COR-L47 (cell line): ENCODE measurements at places on chromosomes 6 and 20.
A peak's percentile ranks its signal among the peaks of the same experiment; 100 is the strongest.

GRCh38 chr6:40900791-40901190 is 138.2 kb downstream of the UNC5CL start:
- no peak for DNase-seq

GRCh38 chr20:21394551-21394950 is 2.8 kb downstream of the NKX2-4 start:
- no peak for DNase-seq

DNA sequence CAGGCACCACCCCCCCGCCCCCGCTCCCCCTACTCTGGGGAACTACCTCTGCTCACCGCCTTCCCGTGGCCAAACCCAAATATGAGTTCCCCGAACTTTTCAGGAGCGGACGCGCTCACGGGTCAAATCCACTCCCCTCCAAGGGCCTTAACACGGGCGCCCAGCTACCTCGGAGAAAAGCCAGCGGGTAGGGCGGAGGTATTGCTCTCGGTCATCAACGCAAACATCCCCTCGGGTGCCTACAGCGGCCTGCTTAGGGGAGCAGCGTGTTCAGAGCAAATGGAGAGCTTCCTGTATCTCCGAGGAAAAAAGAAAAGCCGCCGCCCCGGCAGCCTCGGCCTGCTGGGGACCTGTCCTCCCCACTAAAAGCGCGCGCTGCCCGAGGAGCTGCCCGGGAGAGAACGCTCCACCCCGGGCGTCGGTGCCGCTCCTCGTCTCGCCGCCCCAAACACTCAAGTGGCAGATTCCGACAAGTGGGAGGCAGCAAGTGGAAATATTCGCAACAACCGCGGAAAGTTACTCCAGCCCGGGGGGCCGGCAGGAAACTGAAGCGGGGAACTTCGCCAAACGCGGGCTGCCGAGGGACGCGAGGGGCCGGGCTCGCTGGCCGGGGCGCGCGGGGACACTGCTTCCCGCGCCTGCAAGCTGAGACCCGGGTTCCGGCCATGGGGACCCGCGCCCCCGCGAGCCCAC is 699 bp downstream of the PTPRT start:
- DNase-seq = no peak

DNA sequence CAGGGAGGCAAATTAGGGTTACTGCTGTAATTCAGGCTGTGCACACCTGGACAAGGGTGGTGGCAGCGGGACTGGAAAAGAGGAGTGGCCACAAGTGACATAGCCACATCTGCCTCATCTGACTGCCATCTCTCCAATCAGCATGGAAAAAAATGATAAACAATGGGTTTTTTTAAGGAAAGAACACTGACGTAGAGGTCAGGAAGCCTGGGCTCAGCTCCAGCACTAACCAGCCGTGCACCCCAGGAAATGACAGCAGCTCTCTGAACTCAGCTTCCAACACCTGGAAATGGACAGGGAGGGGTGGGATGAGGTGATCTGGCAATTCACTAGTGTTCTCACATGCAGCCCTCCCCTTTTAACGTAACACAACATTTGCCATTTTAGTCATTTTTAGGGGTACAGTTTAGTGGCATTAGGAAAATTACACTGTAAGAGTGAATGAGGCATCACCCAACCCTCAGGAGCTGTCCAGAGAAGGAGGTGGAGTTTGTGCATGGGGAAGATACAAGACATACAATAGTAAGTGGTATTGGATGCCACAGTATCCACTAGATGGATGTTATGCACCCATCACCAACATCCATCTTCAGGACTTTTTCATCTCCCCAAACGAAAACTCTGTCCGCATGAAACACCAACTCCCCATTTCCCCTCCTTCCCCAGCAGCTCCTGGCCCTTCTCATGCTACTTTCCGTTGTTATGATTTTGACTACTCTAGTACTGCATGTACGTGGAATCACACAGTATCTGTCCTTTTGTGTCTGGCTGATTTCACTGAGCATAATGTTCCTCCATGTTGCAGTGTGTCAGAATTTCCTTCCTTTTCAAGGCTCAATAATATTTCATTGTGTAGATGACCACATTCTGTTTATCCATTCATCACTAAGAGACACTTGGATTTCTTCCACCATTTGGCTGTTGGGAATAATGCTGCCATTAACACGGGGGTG is 215.5 kb upstream of the ECI2 start:
- DNase-seq = no peak

DNA sequence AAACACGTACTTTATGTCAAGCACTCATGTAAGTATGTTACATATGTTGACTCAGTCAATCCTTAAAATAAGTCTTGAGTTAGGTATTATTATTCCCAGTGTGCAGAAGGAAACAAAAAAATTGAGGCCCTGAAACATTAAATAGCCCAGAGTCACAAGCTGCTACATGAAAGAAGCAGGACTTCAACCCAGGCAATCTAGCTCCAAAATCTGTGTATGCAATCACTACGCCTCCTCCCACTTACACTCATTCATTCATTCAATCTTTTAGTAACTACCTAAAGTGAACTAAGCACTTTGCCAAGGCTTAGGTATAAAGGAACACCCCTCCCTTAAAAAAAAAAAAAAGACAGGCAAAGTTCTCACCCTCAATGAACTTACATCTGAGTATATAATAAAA is 9.3 kb downstream of the ARHGAP18 start:
- DNase-seq = no peak

GRCh38 chr6:16487996-16488674 is 249.7 kb downstream of the GMPR start:
- no peak for DNase-seq

- no peak for DNase-seq
Observed at GRCh38 chr6:11263291-11263775, 30.9 kb upstream of the NEDD9 start.

- no peak for DNase-seq
Observed at GRCh38 chr6:13689511-13690256, 22.0 kb downstream of the RANBP9 start.

DNA sequence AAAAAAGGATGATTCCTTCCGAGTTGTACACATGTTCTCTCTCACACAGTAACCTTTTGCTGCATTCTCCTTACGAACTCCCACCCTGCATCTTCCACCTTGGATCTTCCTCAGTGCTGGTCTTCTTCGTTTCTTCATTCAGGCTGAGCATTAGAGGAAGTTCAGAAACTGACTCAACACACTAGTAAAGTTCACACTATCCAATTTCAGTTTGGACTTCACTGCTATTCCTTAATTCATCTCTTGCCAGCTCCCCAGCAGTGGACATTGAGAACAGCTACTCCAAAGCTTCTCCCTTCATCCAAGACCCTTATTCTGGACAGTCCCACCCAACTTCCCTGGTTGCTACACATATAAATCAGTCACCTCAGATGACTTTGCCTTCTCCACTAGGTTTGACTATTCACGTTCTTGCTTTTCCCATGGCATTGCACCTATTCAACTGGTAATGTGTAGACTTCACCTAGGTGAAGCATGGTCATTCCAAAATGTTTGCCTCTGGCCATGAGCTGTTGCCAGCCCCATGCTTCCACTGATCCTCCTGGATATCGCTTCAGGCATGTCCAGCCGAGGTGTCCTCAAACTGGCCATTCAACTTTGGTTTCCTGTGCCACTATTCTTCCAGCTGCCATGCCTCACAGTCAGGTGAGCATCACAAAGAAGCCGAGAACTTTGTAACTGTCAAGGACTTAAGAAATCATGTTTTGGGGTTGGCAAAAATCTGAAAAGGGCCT is 103.9 kb upstream of the EMILIN3 start:
- DNase-seq = no peak

DNA sequence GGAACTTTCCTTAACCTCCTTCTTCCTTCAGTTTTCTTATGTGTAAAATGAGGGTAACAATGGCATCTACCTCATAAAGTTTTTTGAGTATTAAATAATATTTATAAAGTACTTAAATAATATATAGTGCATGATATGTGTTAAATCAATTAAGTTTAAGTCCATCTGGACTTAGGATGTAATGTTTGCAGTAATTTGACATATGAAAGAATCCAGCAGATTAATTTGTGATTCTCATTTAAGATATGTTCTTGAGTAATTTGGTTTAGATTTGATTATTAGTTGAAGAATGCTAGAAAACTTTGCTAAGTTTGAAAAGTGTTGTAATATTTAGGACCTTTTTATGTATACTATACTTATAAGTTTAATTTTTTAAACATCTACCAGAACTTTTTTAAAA is 18.1 kb downstream of the KCTD20 start:
- DNase-seq = no peak

DNA sequence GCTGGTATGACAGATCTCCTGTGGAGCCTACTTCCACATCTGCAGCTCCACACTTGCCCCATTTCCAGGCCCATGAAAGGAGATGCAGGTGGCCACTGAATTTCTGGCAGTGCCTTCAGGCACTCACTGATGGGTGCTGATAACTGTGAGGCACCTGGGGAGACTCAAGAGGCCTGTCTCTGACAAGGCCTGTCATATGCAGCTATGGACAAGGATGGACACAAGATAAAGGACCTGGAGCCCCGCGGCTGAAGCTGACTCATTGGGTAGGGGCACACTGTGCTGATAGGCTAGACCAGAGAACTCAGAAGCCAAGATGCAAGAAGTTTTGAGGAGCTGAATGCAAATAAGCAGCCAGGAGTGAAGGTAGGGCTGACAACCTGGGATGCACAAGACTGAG is 81.0 kb upstream of the LRFN2 start:
- DNase-seq = no peak

GRCh38 chr6:133463790-133464189 is 222.6 kb downstream of the EYA4 start:
- no peak for DNase-seq

DNA sequence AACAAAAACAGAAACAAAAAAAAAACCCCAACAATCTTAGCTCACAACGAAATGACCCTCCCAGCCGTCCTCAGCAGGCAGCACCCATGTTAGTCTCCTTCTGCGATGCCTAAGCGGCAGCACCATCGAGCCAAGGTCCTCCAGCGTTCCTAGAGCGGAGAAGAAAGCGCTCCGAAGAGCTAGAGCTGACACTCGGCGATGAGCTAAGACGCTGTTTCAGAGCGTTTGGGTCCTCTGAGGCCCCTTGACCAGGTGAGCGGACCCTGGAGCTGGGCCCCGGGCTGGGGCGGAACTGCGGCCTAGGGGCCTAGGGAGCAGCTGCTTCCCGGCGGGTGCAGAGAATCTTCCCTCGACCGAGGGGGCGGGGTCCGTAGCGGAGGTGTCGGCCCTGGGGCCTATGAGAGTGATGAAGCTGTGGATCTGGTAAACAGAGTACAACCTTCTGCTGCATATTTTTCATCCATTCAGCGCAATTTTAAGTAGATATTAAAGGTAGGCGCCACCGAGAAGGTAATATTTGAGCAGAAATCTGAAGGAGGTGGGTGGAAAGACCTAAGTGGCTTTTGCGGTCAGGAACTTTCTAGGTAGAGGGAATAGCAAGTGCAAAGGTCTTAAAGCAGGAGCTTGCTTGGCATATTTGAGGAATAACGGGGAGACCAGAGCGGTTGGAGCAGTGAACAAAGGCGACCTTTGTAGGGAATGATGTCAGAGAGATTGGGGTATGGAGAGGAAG is at the start of gene ZSCAN26:
Gene ZSCAN26 (plus strand): TSS at position 182 of the 733 bp plus-strand sequence. CDS start 4,777 bp downstream, outside the sequence.
- DNase-seq = peak; percentile 80

DNA sequence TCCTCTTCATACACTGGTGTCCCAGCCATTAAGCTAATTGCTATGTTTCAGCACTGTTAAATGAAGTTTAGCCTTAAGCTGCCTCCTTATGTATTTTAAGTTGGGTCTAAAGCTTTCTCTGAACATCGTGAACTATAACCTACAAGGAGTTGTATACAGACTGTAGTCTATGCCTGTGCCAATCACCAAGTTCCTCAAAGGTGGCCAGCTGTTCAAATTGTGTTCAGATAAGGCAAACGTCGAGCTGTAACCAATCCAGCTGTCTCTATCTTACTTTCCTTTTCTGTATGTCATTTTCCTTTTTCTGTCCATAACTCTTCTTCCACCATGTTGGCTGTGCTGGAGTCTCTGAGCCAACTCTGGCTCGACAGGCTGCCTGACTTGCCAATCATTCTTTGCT is 199.6 kb downstream of the OGFRL1 start:
- no peak for DNase-seq

GRCh38 chr6:54737247-54737646 is 109.3 kb upstream of the FAM83B start:
- DNase-seq = no peak

- DNase-seq = no peak
Observed at GRCh38 chr6:33784787-33785186, 4.1 kb downstream of the LEMD2 start.

DNA sequence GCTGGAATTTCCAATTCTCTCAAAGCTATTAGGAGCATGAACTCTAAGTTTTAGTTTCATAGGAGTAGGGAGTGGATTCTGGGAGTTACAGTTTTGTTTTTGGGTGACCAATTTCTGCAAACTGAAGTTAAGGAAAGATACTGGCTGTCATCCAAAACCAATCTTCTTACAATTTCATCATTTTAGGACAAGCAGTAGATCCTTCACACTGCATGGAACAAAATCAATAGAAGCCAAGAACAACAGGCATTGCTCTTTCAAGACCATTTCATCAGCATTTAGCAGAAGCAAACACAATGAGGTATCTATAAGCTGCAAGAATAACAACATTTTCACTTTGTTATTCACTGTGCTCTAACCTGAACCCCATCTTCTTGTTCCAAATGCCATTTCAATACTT is 173.0 kb downstream of the GMDS start:
- DNase-seq = no peak

DNA sequence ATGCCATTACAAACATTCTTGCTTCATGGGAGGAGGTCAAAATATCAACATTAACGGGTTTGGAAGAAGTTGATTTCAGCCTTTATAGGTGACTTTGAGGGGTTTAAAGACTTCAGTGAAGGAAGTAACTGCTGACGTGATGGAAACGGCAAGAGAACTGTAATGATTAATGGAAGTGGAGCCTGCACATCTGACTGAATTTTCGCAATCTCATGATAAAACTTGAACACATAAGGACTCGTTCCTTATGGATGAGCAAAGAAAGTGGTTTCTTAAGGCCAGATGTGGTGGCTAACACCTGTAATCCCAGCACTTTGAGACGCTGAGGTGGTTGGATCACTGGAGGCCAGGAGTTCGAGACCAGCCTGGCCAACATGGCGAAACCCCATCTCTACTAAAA is 226.1 kb downstream of the BCAS1 start:
- no peak for DNase-seq

GRCh38 chr6:81487489-81487888 is 265.0 kb downstream of the TENT5A start:
- DNase-seq = no peak

DNA sequence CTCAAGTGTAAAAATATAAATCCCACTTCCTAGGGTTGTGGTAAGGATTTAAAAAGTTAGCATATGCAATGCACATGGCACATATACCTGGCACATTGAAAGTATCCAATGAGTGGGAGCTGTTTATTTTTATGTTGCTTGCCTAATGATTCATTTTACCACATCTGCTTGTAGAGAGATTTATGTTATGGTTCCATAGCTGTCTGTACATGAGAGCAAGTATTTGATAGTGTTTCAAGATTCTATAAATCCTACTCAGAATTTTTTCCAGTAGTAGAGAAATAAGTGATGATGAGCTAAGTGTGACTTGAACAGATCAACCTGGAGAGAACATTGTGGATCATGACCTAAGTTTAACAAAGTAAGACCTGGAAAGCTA is 125.3 kb upstream of the SPTLC3 start:
- no peak for DNase-seq

DNA sequence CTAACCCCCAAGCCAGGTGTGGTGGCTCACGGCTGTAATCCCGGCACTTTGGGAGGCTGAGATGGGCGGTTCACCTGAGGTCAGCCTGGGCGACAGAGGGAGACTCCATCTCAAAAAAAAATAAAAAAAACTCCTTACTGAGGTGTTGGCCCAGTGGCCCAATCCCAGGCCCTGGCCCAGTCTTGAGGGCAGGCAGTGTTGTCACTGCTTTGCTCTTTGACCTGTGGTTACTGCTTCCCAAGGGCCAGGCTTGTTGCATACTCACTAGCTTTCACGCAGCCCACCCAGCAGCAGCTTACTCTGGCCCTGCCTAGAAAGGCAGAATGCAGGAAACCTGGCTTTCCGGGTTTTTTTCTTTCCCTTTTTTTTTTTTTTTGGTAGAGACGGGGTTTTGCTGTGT is 13.2 kb downstream of the CNPY3 start:
- no peak for DNase-seq
